ENCODE measurements at places on chromosomes 11 and 22.

DNA sequence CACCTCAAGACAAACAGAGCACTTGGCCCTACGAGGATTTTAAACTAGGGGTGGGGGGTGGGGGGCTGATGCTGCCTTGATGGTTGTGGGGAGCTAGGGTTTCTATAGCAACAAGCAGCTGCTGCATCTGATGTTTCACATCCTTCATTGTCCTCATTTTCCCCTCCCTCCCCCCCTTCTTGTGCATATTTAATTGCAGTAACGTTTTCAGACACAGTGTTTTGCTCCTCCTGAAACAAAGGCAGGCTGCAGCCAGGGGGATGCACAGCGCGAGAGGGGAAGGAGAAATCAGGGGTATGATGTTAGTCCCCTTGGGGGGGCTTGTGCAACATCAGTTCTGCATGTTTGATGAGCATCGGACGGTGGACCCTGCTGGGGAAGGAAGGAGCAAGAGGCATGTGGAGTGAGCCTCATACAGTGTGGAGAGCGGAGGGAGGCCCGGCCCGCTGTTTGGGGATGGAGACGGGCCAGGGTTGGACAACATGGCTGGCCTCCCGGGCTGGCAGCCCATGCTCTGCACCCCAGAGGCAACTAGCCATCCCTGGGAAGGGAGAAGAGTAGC lies 208.3 kb downstream of the CEP164 start:
- DNase-seq: no peak

- no peak for DNase-seq
Measured at GRCh38 chr22:23831261-23831660, 7.5 kb downstream of the DERL3 start.

GRCh38 chr22:33209930-33210784 lies 152.0 kb upstream of the SYN3 start:
- peak; percentile 40 for DNase-seq

- no peak for DNase-seq
Measured at GRCh38 chr11:72826191-72826941, 12.2 kb downstream of the ATG16L2 start.

DNA sequence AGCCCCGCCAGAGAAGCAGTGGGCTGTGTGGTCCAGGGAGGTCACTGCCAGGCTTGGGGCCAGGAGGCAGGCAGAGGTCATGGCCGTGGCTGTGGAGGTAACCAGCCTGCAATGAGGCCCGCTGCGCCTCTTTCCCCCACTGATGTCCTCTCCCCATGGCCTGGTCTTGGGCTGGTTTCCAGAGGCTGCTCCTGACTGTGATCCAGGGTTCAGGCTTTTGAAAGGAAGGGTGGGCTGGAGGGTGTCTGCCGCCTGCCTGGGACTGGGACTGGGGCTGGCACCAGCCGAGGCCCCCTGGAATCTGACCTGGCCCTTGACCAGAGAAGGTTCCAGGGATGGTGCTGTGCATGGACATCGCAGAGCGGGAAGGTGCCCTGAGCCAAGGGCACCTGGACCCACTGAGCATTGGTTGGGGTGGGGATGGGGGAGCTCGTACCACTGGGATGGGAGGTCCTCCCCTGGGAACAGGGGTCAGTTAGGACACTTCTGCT lies 59.6 kb upstream of the THY1 start:
- DNase-seq: no peak

DNA sequence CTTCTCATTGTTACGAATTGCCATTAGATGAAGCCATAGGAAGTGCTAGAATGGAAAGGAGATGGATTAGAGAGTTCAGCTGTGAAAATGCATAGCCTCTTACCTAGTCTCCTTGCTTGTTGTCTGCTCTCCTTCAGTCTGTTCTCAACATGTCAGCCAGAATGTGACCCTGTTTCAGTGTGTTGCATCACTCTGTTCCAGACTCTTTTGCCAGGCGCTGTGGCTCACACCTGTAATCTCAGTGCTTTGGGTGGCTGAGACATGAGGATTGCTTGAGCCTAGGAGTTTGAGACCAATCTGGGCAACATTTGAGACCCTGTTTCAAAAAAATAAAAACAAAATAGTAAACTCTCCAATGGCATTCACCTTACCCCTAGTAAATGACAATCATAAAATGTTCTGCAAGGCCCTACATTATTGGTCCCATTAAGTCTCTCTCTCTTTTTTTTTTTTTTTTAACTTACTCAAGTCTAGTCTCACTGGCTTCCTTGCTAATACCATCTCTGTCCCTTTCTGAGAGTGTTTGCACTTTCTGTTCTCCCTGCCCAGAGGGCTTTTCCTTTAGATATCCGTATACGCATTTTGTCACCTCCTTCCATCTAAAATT lies 39.4 kb downstream of the CYP2R1 start:
- no peak for DNase-seq

DNA sequence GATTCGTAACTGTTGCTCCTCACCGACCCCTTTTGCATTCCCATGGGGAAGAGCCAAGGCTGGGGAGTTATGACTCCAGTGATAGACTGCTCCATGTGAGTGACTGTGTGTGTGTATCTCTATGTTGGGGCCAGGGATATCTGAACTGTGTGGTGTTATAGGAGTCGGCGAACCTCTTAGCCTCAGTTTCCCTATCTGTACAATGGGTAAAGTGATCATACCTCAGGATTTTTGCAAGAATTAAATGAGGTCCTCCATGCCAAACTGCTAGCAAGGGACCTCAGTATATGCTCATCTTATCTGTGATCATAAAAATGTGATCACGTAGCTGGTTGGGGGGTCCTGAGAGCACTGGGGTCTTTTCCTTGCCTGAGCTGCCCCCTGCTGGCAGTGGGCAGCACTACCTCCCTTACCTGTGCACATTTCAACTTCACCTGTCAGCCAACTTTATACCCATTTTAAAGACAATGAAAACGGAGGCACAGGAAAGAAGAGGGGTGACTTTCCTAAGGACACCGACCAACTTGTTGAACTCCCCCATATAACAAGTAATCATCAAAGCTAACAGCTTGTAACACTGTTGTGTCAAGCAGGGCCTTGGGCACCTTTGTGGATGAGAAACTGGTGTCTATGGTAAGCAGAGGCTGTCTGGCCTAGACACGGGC lies 1.4 kb upstream of the DPP3 start:
- DNase-seq: no peak

GRCh38 chr22:49569286-49570031 lies 258.2 kb downstream of the BRD1 start:
- no peak for DNase-seq

GRCh38 chr11:110478410-110478809 lies 48.7 kb downstream of the FDX1 start:
- no peak for DNase-seq

- peak; percentile 77 for DNase-seq
Measured at GRCh38 chr22:28142361-28142961, 223.4 kb upstream of the PITPNB start.

DNA sequence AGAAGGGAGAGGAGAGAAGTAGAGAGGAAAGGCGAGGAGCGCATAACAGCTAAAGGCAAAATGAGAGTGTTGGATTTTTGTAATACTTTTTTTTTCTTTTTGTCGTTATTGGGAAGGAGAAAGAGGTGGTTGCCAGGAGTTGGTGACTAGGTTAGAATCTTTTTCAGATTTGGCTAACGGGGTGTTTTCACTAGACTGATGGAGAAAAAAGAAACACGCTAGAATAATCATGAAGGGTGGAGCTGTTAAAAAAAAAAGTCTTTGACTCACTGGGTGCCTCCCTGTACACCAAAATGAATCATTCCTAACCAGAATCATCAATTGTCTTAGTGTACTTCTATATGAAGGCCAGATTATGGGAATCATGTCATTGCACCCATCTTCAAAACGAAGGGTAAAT lies 12.7 kb downstream of the BLID start:
- DNase-seq: peak; percentile 58

GRCh38 chr22:48758881-48759875 lies 1068.5 kb downstream of the BRD1 start:
- DNase-seq: no peak

- no peak for DNase-seq
Measured at GRCh38 chr22:49815641-49816091, 12.0 kb downstream of the BRD1 start.

- DNase-seq: no peak
Measured at GRCh38 chr22:49182416-49182815, 645.3 kb downstream of the BRD1 start.

DNA sequence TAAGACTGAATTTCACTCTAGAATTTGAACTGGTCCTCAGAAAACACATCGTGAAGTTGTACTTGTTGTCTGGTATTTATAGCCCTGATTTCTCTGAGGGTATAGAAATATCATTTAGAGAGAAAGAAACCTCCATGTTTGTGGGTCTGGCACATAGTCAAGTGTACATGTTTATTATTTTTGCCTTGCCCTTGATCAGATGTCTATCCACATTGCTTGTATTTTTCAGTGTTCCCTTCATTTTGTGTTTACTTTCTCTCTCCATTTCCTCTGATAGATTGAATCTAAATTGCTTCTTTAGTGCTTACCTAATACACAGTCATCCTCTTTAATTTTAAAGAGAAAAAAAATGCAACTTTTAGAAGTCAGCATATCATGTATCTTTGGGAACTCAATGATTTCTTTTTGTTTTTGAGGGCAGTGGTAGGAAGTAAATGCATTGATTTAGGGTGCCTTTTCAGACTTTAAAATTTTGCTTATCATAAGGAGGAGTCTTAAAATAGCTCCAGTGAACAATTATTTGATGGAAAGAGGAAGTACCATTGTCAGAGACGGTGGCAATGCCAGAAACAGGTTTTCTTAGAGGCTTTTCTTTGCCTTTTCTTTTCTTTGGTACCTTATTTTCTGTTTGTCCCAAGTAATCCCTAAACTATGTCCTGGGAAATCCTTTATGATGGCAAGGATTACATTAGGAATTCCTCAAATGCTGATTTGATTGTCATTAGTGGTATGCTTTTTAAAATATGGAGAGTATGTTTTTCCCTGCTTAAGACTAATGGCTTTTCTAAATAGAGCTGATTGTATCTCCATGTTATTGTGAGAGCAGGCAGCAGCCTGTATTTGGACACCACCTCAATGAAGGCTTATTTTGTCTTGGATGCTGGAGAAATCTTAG lies 29.8 kb upstream of the TECTA start:
- DNase-seq: no peak

- peak; percentile 91 for DNase-seq
Measured at GRCh38 chr11:35082321-35083180, 56.4 kb upstream of the CD44 start.

DNA sequence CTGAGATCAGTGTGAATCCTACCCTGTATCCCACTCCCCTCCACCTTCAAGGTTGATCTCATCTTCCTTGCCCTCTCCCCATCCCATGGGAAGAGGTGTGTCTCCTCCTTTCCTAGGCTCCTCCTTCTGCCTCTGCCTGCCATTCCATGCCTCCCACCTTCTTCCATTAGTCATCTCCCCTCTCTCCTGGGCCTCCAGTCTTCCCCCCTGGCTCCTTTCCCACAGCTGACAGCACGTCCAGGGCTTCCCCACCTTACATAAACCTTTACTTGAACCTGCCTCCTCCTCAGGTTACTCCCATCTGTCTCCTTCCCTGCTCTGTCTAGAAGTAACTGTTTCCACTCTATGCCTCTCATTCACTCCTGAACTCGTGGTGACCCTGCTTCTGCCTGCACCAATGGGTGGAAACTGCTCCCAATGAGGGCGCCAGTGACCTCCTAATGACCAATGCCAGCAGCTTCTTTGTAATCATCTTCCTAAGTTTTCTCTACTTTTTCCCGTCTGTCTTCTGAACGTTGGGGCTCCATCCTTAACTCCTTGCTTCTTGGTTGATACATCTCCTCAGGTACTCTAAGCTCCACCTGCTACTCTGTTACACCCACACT lies 266.9 kb upstream of the NARS2 start:
- DNase-seq: no peak

DNA sequence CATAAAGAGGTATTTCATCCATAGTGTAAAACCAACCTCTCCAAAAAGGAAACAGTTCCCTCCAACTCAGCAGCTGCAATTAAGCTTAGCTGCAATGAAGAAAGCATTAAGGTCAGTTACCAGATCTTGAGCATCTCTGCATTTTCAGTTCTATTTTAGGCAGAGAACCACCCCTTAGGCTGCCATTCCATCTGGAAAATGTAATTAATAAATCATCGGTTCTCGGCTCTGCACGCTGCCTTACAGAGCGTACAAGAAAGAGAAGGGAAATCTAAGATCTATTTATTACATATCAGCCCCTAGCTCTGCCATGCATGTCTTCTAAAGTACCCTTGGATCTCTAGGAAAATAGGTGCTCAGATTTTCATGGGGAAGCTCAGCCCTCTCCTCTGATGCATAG lies 71.5 kb downstream of the RCN1 start:
- no peak for DNase-seq

Measured in RPMI7951 (cell line).